ENCODE measurements at places on chromosomes 2 and 18.

- no peak for DNase-seq
Observed at GRCh38 chr2:168524005-168524404, 67.9 kb downstream of the CERS6 start.

DNA sequence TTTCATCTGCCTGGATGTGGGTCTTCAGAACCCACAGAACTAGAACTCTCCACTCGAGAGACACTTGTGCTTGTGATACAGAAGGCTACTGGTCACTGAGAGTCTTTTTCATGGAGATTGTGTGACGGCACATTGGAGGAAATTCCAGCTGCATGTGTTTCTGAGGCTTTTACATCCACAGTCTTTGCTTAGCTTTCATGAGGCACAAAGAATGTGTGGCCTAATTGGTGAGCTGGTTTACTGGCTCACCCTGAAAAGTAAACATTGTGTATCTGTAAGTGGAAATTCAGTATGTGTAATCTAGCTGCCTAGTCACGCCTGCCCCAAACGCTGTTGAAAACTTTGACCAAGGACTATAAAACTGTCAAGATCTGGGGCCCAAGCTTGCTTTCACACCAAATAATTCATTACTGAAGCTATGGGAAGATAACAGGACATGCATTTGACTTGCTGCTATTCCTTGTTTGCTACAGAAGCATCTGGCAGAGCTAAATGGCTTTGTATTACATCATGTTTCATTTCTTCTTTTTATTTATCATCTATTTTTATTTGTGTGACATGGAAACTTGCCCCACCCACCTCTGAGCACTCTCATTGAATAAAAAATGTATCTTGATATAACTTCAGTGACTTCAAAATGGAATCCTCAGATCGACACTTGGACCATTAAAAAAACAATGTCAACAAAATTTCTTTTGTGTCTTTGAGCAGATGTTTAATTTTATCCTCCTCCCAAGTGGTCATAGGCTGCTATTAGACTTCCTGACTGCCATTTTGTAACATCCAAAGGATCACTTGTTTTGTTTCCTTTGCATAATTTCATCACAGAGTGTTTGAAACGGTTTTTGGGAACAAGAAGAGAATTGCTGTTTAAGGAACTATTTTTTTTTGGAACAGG, 80.2 kb downstream of the EFEMP1 start:
- DNase-seq = no peak

DNA sequence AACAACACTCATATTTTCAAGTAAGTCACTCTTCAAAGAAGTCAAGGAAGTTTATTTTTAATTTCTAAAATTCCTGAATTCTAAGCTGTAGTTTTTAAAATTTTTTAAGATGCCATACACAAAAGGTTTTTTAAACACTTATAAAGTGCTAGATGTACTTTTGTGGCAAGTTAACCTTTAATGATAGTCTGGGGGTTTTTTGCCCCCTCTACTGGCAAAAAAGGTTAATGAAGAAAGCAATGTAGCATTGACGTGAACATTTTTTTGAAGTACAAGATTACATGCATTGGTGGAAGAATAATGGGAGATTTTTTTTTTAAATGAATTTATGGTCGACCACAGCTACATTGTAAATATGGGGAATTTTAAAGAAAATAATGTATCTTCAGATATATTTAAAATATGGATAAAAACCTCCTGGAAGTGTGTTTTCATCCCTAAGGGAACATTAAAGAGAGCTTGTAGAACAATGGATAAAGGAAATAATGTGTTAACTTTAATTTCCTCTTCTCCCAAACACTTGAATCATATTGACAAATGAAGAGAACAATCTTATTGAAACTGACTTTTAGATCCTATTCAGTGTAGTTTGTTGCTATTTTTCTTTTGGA, 12.6 kb downstream of the ITPRID2 start:
- DNase-seq = peak; percentile 52

GRCh38 chr2:94955702-94956101, 69.8 kb upstream of the MAL start:
- DNase-seq = no peak

GRCh38 chr2:127428815-127429109, 10.5 kb downstream of the PROC start:
- no peak for DNase-seq

DNA sequence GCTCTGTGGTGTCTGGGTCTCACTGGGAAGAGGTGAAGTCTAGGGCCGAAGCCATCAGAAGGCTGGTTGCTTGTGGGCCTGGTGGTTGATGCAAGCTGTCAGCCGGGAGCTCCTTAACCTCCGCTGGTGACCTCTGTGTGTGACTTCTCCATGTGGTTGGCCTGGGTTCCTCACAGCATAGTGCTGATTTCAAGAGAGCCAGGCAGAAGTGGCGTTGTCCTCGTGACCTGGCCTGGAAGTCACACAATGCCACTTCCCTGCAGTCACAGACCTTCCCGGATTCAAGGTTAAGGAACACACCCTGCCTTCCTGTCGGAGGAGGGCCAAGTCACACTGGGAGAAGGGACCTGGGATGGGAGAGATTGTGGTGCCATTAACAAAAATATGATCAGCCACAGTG, 303.7 kb upstream of the HS6ST1 start:
- DNase-seq = no peak

GRCh38 chr18:76052227-76052595, 442.8 kb downstream of the ZNF516 start:
- DNase-seq = no peak

GRCh38 chr2:173860082-173860481, 105.1 kb downstream of the SP3 start:
- no peak for DNase-seq

DNA sequence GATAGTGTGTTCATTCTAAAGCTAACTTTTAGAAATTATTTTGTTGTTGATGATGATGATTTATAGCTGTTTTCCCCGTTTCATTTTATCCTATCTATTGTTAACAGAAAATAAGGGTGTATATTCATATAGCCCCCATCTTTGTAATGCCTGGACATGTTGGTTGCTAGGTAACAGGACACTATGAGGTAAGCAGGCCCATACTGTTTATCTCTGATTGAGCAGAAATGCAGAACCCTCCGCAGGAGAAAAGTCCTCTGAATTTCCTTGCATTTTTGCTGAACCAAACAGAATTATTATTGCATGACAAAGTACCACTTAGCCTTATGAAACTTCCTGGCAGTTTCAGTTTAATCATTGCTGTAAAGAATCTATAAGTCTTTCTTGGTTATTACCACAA, 339.4 kb downstream of the DCC start:
- DNase-seq = no peak

- peak; percentile 63 for DNase-seq
Observed at GRCh38 chr2:221969087-221969829, 329.5 kb downstream of the PAX3 start.

DNA sequence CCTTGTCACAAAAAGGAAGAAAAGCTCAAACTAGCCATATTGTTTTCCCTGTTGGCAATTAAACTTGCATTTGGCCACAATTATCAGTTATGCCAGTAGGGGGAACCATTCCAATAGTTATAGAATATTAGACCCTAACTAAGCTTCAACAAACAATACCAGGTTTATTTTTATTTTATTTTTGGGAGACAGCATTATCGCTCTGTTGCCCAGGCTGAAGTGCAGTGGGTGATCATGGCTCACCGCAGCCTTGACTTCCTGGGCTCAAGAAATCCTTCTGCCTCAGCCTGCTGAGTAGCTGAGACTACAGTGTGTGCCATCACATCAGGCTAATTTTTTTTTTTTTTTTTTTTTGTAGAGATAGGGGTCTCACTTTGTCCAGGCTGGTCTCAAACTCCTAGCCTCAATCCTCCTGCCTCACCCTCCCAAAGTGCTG, 102.1 kb downstream of the ATAD2B start:
- DNase-seq = peak; percentile 72

GRCh38 chr18:63102941-63103744, 216.4 kb downstream of the BCL2 start:
- no peak for DNase-seq

All from NCI-H82 (cell line).